NCI-H226 (cell line): ENCODE measurements at places on chromosomes 6 and 20.
A peak's percentile ranks its signal among the peaks of the same experiment; 100 is the strongest.

DNA sequence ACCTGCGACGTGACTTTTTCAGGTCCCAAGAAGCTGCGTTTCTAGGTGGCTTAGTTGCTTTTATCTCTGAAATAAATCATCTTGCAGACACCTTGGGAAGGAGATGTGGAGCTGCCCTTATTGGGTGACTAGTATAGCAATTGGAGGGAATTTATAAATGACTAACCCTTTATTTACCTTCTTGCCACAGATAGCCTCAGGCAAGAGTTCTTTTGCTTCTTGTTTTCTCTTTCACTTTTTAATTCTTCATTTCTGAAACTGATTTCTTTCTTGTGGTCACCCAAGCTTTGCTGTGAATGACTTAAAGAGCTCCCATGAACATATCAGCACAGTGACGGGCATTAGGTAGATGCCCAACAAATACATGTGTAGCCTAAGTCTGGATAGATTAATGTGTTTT lies 3.0 kb downstream of the ADGRF4 start:
- DNase-seq = peak; percentile 48

DNA sequence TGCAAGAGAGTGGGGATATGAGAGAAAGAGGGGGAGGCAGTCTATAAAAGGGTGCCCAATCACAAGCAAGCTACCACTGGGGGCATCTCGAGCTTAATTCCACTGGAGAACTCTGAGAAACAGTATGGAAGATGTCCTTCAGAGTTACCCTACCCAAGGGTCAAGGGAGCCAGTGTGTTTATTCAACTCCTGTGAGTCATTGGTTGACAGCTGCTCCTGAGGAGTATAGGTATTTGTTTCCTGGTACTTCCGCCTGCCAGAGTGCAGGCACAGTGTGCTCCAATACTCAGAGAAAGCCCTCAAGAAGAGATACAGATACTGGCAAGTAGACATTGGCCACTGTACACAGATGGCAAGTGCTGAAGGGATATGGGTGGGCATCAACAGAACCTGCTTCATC lies 49.5 kb downstream of the ARHGAP40 start:
- no peak for DNase-seq

DNA sequence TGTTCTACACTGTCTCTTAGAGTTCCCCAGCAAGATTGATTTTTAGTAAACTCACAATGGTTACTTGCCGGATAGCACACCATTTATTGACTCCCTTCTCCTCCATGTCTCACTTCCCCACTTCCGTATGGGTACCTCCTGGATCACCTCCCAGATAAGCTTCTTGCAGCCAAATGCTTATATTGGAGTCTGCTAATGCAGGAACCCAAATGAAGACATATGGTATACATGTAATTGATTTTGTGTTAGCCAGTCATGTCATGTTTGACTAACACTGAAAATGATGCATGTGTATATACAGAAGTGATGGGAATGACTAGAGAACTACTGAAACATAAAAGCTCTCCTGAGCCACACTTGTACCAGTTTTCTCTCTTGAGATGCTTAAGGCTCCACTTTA lies 46.1 kb upstream of the TMX4 start:
- DNase-seq = no peak

- peak; percentile 36 for DNase-seq
These were observed 35.6 kb upstream of the KCNK16 start for GRCh38 chr6:39357998-39358686.

DNA sequence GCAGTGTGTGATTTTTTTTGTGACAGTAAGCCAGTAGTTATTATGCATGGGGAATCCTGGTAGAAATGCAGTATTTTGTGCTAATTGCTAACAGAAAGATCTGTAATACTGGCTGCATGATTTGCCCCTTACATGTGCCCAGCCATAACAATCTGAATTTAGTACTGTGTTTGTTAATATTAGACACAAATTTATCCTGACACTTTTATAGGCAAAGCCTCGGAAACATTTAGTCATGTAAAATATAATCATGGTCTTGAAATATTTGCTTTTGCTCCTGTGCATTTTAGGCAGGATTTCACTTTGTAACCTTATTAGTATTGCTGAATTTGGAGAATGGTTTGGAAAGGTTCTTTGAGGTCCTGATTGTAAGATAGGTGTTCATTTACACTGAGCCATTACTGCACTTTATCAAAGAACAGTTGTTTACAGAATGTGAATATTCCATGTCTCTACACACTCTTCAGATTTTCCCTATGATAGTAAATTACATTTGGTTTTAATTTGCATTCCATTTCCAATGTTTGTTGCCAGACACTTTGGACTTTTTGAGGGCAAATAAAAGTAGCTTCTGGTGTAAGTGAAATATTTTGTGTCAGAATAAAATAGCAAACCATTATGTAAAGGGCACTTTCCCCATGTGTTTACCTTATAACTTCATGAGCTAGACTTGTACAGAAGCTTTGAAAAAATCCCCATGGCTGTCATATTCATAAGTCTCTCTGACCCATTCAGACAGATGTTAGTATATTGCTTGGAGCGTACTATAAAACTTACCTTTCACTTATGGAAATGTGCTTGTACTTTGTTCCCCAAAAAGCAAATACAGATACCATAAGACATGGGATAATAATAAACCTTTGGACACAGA lies 349.9 kb downstream of the ARHGAP18 start:
- DNase-seq = no peak

- no peak for DNase-seq
These were observed 43.1 kb downstream of the PRND start for GRCh38 chr20:4764805-4765204.

DNA sequence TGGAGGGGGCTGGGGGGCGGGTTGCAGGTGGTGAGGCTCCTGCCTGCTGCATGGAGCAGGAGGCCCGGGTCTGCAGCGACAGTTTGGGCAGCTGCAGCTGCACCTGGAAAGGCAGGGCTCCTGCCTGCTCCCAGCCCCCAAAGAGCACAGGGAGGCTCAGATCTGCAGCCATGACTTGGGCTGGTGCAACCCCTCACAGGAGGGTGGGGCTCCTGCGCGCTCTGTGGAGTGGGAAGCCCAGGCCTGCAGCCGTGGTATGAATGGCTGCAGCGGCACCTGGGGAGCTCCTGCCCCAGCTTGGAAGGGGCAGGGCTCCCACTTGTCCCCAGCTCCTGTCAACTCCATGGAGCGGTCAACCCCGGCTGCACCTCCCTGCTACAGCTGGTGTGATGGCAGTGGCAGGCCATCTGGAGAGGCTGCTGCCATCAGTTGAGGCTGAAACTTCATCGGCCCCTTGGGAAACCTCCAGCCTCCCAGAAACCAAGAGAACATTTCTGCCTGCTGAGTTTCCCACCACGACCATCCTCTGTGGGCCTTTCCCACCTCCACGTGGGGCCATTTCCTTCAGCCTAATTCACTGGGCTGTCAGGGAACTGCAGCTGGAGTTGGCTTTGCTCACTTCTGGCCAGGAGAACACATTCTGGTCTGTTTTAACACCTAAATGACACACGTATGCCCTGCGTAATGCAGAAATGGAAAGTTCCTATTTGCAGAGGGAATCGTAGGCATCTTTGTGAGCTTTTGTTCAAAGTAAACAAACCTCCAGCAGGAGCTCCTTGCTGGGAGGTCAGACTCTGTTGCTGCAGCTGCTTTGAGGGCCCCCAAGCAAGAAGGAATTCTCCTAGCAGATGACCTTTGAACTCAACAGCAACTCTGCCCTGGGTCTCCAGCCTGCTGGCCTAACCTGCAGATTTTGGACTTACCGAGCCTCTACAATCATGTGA lies 429.0 kb downstream of the PREX1 start:
- DNase-seq = no peak

DNA sequence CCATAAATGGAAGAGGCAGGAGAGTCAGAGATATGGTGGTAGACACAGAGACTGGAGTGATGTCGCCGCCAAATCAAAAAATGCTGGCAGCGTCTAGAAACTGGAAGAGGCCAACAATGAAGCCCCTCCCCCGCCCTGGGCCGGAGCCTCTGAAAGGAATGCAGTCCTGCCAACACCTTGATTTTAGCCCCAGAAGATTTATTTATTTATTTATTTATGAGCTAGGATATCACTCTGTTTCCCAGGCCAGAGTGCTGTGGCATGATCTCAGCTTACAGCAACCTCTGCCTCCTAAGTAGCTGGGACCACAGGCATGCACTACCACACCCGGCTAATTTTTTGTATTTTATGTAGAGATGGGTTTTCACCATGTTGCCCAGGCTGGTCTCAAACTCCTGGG lies 82.6 kb upstream of the CCDC167 start:
- DNase-seq = peak; percentile 52

DNA sequence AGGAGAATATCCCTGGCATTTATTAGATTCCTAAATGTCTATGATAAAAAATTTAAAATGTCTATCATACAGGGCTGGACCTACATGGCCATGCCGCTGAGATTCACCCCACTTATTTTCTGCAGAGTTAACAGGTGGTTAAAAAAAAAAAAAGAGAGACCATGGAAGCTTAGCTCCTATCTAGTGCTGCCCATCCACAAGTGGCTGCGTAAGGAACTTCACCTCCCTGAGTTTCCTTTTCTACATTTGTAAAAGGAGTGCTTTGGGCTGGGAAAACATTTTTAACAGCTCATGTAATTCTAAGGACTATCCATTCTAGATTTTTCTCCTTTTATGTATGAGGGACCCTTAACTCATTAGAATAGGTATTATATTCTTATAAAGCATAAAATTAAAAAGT lies 534.1 kb downstream of the MMUT start:
- no peak for DNase-seq

- no peak for DNase-seq
These were observed 571 bp upstream of the EEF1A2 start for GRCh38 chr20:63499338-63499969.
